Left cardiac atrium (tissue), 4 donors: ENCODE measurements at places on chromosomes 11 and 22. TPM values are rescaled to one million over a fixed set of nuclear protein-coding genes. Genes with fewer than 3 reads are reported as not detected.

GRCh38 chr22:22590136-22590891 is 31.2 kb upstream of the PRAME start:
- no peak for DNase-seq

FHIP1B gene
- total RNA-seq = 16.0 TPM

DNA sequence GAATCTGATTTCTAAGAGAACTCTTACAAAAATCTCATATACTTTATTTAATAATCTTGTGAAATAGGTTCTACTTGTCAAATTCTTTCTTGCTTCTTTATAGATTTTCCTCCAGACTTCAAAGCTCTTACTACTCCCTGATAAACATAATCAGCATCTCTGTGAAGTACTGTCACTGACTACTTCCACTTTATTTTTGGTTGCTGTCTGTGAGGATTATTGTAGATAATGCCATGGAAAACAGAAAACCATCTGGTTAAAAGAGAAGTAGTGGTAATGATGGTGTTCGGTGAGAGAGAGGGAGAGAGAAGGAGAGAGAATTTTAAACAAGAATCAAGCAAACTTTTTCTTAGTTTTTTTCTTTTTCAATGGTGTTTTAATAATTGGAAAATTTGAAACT is 152.3 kb downstream of the TMEM135 start:
- DNase-seq = no peak

GRCh38 chr11:8934742-8935488 is 2.2 kb upstream of the C11orf16 start:
- no peak for DNase-seq

OR51I1 gene
- total RNA-seq = not detected

DUSP8 gene
- 9.0 TPM for total RNA-seq

DNA sequence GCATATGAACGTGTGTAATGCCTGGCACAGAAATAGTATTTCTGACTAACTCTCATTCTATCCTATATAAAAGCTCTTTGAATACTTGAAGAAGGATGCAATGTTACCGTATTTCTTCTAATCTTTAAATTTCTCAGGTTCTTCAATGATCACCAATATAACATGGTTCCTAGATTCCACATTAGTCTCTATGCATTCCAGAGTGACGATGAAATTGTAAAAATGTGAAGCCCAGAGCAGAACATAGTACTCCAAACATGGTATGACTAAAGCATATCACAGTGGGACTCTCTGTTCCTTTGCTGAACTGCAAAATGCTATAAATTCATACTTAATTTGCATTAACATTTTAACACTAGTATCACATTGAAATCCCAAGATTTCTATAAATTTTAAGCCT is 877.6 kb upstream of the CHORDC1 start:
- no peak for DNase-seq

DNA sequence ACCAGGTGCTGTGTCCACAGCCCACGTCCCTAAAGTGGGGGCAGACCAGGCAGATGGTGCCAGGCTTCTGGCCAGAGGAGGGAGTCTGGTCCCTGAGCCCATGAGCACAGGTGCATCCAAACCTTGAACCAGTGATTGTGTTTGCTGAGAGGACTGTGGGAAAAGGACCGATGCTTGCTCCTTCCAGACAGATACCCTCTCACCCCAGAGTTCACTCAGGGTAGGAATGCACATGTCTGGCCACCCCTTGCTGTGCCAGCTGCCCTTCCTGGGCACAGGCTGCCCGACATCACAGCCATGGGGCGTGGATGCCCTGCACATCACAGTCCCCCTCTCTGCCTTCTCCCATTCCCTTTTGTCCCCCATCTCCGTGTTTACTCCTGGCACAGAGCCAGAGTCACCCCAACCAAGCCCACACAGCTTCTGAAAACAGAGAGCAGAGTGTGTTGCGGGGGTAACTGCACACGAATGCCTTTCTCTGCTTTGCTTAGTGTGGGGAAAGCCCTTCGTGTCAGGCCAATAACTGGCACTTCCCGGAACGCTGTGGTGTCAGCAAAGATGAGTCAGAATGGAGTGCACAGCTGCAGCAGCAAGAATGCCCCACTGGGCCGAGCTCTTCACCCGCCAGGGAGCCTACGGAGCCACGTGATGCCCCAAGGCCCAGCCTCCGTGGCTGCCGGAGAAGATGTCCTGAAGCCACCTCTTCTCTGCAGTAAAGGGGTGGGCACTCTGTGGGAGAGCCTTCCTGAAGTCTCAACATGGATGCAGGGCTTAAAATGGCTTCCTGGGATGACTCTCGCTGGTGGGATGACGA is 7.6 kb downstream of the CARS1 start:
- DNase-seq = peak; percentile 76

GRCh38 chr11:92447586-92447985 is 223.0 kb downstream of the FAT3 start:
- DNase-seq = no peak

GRCh38 chr11:22510010-22510409 is 115.6 kb downstream of the FANCF start:
- DNase-seq = no peak

- no peak for DNase-seq
These were observed 48.4 kb upstream of the INCENP start for GRCh38 chr11:62075438-62075837.

OR4A16 gene
- total RNA-seq = not detected

- DNase-seq = no peak
These were observed 744 bp upstream of the MCM5 start for GRCh38 chr22:35399114-35399677.

DNA sequence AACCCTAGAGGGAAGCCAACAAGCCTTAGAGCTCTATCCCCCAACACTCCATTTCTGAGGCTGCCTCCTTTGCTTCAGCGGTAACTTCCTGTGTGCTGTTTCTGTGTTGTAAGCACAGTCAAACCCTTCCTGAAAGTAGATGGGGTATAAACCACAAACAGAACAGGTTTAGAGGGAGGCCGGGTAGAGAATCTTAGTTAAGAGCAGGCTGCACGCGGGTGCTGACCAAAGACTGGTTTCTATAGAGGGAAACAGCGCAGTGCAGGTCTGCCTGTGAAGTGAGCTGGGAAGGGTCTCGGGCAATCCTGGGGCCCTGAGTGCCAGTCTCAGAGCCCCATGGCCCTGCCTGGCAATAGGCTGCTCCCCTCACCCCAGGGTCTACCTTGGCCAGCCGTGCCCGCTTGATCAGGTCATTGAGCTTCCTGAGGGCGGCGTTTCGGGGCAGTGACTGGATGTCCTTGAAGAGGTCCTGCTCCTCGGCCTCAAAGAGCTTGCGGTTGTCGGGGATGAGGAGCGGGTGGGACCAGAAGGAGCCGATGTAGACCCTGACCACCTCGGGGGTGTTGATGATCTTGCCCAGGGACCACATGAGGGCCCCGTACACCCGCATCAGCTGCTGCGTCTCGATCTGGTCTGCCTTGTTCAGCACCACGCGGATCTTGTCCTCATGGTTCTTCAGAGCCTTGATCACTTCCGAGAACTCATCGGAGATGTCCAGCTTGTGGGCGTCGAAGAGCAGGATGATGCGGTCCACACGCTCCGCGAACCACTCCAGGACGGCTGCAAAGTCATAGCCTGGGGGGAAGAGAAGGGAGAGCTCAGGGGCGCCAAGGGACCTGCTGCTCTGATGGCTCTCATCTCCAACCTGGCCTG is 15.3 kb upstream of the CDC42BPG start:
- DNase-seq = no peak

GRCh38 chr22:21623648-21623970 is 6.2 kb downstream of the YDJC start:
- DNase-seq = no peak

TNNT3 gene
- 11.7 TPM for total RNA-seq

- no peak for DNase-seq
These were observed 58.5 kb downstream of the NCAM1 start for GRCh38 chr11:113019711-113020110.

- DNase-seq = no peak
These were observed 4.4 kb downstream of the ALX4 start for GRCh38 chr11:44305470-44306051.

NXPE2 gene
- not detected for total RNA-seq

- no peak for DNase-seq
These were observed 145.8 kb upstream of the ARHGAP20 start for GRCh38 chr11:110857892-110858546.

- DNase-seq = no peak
These were observed 17.0 kb downstream of the MRPL48 start for GRCh38 chr11:73804712-73805111.

ELMOD1 gene
- 7.3 TPM for total RNA-seq

- DNase-seq = no peak
These were observed 57.2 kb downstream of the SIK2 start for GRCh38 chr11:111659201-111660115.

DNA sequence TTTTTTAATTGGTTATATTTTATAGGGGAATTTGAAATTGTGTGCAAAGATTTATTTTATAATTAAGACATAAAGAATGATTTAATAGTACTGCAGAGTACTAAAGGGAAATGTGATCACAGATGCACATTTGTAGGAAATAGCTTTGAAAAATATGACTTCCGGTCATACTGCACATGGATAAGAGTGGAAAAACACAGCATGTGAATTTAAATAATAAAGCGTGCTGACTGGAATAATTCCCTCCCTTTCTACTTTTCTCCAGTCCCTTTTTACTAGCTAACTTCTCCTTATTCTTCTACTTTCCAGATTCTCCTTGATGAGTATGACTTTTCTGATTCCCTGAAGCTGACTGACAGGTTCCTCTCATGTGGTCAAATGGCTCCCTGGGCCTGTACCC is 238.4 kb upstream of the CTSC start:
- no peak for DNase-seq

DNA sequence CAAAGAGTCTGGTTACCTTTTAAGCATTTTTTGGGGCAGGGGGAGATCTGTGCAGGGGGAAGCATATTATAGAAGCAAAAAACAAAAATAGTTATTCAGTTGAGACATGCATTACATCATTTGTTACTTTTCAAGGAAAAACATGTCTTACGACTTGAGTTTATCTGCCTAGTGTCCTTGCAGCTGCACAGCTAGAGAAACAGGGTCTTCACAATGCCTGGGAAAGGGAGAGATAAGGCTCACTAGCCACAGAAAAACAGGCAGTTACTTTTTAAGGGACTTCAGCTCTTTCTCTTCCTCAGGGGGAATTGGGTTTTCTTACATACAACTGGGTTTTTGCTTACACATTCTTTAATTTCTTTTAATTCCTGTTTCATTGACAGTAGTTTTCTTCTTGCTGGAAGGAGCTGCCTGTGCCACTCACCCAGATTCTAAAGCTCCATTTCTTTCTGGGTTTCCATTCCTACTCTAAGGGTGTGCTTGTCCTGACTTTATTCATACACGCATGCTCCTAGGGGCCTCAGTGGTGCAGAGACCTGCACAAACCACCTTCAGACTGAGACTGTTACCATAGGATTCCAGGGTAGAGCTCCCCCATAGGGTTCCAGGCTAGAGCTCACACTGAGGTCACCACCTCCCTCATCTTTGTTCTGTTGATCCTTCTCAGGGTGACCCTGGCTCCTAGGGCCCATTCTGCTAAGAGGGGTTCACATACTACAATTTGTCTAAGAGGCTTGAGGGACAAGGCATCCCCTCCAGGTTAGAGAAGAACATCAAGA is 14.7 kb upstream of the UBQLNL start:
- DNase-seq = no peak

DNA sequence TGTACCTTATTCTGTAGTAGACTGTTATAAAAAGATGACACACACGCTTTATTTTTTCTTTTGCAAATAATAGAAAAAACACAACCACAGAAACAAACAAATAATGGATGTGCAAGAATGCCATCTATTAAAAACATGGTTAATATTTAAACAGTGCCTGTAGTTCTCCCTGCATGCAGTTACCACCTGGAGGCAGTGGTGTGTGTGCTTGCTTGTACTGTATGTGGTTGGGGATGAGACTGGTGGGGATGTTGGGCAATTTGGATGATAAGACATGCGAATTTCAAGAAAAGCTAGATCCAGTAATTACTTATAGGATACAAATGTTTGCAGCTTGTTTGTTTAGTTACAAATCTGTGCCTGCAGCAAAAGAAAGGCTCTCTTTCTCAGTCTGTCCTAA is 3.6 kb downstream of the C11orf87 start:
- DNase-seq = no peak

OR5P2 gene
- not detected for total RNA-seq

DNA sequence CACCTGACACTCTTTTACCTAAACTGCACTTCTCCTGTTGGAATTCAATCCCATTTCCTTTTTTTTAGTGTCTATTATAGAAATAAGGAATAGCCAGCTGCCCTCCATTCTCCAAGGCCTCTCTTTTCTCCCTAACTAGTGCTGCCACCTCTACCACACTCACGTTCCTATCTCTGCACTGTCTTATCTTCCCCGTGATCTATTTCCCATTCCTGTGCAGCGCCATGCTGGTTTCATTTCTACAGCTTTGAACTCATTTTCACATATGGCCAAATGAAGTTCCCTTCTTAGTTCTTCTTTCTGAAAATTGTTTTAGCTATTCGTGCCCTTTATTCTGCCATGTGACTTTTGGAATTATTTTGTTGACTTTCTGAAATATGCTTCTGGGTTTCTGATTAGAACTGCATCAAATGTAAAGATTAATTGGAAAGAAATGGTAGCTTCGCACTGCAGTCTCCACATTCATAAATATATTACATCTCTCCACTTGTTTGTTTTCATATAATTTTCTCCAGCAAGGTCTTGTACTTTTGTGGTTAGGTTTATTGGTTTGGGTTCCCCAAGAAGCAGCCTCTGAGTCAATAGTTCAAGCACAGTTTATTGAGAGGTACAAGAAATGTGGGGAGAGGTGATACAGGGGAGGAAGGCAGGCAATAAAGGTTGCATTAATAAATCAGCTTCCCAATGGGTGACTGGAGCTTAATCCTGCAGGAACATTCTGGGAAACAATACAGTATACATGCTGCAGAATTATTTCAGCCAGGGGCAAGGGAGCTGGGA is 43.7 kb upstream of the DRD2 start:
- DNase-seq = no peak

TMA7B gene
- not detected for total RNA-seq
